ENCODE measurements at places on chromosomes 6 and 20.

DNA sequence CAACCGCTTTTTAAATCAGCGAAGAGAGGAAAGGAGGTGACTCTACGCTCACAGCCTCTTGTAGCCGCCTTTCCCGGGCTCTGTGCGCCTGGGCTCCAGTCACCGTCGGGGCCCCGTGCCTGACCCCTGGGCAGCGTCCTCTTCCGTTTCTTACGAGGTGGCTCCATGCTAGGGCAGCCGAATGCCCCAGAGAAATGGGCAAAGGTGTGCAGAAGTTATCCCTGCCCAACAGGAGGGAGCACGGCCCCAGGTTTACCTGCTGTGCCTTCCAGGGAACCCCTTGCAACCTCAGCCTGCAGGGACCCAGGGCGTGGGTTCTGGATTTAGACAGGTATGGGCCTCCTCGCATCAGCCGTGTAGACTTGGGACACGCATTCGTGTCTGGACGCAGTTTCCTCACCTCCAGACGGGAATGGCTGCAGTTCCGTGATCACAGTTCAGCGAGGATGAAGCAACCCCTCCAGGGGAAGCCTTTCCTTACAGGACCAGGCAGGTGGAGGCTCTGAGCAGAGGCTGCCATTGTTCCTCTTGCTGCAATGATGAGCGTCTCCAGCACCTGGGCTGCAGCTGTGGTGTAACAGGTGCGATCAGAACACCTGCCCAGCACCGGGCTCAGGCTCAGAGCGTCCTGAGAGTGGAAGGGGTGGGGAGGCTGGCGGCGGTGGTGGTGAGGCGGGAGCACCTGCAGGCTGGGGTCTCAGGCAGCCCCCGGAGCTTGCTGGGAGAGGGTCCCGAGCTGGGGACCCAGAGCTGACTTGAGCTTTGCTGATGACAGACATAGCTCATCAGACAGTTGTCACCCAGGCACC, 81.3 kb upstream of the BHLHE23 start:
- no peak for DNase-seq

DNA sequence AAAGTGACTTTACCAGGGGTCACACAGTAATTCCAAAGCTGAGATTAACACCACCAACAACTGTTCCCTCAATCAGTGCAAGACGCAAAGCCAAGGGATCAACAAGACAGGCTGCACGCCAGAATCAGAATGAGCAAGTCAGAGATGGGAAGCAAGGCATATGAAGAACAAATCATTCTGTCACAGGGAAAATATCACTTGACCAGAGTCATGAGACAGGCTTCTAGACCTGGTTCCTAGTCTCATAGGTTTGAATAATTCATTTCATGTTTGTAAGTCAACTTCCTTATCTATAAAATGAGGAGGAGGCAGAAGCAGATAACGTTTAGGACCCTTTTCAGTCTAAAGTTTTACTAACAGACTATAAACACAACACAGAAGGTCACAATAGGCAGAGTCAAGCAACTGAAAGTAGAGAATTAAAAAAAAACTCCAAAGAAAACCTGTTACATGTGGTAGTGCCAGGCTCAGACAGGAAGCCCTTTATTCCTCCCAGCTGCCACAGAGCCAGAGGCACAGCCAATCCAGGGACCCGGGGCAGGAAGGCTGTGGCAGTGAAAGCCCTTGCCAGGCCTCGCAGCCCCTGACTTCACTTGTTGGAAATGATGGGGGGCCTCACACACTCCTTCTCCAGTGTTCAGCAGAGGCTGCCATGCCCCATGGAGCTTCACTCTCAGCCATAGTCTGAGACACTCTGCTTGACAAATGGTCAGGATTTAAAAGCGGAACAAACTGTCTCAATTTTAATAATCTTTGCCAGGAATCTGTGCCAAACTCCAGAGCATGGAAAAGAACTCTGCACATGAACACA, 29.2 kb upstream of the DST start:
- DNase-seq, result no peak

GRCh38 chr20:3980260-3981131, 34.9 kb downstream of the RNF24 start:
- no peak for DNase-seq

- DNase-seq, result no peak
Observed at GRCh38 chr20:37552415-37552814, 24.7 kb upstream of the BLCAP start.

DNA sequence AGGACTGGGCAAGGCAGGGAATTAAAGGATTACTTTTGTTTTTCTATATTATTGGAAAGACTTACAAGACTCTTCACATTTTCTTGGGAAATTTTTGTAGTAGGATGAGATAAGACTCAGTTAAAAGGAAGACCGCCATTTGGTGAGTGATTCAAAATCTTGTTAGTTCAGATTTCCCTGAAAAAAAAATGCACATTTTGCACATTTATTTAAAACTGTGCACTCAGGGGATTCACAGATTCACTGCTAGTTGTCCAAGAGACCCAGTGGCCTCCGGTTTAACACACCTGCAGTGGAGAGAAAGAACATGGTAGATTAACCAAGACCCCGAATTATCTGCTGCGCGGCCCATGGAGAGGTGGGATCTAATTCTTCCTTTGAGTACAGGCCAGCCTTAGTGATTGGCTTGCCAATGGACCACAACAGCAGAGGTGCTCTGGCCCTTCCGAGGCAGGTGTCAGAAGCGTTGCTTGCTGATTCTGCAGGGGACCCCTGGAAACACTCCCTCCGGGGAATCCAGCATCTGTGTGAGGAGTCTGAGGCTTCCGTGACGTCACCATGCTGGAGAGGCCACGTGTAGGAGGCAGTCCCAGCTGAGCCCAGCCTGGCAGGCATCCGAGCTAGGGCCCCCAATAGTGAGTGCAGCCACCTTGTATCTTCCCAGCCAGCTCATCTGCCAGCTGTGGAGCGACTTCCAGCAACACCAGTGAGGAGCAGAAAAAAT, 68.9 kb downstream of the ZNF217 start:
- no peak for DNase-seq

DNA sequence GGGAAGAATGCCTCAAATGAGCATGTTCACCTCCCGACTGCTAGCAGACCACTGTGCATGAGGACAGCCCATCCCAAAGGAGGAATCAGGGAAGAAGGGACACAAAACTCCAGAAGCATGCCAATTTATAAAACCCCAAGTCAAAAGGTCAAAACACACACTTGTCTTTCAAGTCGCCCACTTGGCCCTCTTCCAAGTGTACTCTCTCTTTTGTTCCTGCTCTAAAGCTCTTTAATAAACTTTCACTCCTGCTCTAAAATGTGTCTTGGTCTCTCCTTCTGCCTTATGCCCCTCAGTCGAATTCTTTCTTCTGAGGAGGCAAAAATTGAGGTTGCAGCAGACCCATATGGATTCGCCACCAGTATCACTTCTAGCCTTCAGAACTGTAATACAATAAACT, 33.9 kb upstream of the TPBG start:
- DNase-seq, result no peak
